Suprapubic skin (tissue), 4 donors: ENCODE measurements at places on chromosomes 6 and 20.

DNA sequence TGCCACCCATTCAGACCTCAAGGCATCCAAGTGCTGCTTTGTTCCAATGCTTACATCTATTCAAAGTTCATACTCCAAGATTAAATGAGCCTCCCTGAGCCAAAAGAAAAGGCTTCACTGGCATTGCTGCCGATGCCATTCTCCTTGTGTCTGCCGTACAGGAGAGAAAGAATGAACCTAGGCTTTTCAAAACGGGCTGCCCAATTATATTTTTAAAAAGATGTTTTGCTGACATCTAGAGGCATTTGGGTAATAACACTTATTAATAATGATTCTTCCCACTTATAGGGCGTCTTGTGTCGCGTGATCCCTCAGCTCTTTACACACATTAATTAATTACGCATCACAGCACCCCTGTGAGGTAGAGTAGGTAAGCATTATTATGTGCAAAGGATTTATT, 545.6 kb downstream of the PKHD1 start:
- no peak overlapping the region for H3K27ac ChIP-seq
- H3K27me3 ChIP-seq, result no peaks in the 10 kb centered on the region
- H3K36me3 ChIP-seq, result no peaks in the 10 kb centered on the region

GRCh38 chr20:54431156-54431944, 44.0 kb upstream of the DOK5 start:
- H3K27ac ChIP-seq, result no peak overlapping the region
- no peak for DNase-seq
- no peaks in the 10 kb centered on the region for H3K27me3 ChIP-seq
- H3K4me1 ChIP-seq, result no peaks in the 10 kb centered on the region

DNA sequence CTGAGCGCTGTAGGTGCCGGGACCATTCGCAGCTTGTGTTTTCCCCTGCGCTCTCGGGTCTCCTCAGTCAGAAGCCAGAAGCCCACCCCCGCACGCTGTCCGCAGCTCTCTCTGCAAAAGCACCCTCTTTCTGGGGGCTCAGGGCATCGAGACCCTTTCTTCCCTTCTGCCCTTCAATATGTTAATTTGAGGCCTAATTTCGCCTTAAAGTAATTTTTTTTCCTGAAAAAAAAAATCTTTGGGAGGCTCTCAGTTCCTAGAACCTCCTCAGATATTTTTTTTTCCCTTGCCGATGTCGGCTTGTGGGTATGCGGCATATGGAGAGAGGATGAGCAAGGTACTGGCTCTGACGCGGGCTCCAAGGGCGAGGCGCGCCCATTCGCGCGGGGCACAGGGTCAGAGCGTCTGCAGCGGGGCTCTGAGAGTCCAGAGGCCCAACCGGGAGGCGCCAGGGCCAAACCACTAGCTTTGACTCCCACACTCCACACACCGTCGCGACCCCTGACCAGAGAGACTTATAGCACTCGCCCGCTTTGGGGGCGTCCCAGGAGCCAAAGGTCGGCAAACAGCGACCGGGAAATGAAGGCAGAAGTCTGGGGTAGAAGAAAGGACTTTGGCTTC, 893 bp downstream of the PRDM13 start:
- H3K27ac ChIP-seq, result no peak overlapping the region
- DNase-seq, result no peak
- H3K4me1 ChIP-seq, result peaks cover 45% of the 10 kb centered on the region
- H3K36me3 ChIP-seq, result no peaks in the 10 kb centered on the region

- no peak overlapping the region for H3K4me3 ChIP-seq
- DNase-seq, result no peak
- H3K4me1 ChIP-seq, result no peaks in the 10 kb centered on the region
- H3K36me3 ChIP-seq, result no peaks in the 10 kb centered on the region
These were observed 429.1 kb downstream of the HTR1B start for GRCh38 chr6:77034161-77034560.

DNA sequence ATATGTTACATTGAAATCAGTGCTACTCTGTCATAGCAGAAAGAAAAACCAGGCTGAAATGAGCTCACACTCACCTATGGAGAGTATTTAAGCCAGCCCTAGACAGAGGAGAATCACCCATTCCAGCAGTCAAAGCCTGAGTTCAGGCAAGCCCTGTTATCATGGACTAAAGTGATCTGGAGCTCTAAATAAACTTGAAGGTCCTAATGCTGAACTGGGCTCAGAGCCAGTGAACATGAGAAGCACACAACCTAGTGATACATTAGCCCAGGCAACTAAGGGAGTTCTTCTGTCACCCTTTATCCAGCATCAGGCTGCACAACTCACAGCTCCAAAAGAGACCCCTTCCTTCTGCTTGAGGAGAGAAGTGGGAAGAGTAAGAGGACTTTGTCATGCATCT, 425.0 kb downstream of the COL12A1 start:
- H3K4me1 ChIP-seq, result peaks cover 3% of the 10 kb centered on the region
- no peaks in the 10 kb centered on the region for H3K36me3 ChIP-seq
- H3K27ac ChIP-seq, result no peak overlapping the region
- DNase-seq, result no peak
- H3K27me3 ChIP-seq, result no peaks in the 10 kb centered on the region

GRCh38 chr6:83827050-83827449, 26.1 kb upstream of the RIPPLY2 start:
- no peaks in the 10 kb centered on the region for H3K27me3 ChIP-seq
- no peak for DNase-seq
- no peaks in the 10 kb centered on the region for H3K4me1 ChIP-seq
- no peak overlapping the region for H3K4me3 ChIP-seq

DNA sequence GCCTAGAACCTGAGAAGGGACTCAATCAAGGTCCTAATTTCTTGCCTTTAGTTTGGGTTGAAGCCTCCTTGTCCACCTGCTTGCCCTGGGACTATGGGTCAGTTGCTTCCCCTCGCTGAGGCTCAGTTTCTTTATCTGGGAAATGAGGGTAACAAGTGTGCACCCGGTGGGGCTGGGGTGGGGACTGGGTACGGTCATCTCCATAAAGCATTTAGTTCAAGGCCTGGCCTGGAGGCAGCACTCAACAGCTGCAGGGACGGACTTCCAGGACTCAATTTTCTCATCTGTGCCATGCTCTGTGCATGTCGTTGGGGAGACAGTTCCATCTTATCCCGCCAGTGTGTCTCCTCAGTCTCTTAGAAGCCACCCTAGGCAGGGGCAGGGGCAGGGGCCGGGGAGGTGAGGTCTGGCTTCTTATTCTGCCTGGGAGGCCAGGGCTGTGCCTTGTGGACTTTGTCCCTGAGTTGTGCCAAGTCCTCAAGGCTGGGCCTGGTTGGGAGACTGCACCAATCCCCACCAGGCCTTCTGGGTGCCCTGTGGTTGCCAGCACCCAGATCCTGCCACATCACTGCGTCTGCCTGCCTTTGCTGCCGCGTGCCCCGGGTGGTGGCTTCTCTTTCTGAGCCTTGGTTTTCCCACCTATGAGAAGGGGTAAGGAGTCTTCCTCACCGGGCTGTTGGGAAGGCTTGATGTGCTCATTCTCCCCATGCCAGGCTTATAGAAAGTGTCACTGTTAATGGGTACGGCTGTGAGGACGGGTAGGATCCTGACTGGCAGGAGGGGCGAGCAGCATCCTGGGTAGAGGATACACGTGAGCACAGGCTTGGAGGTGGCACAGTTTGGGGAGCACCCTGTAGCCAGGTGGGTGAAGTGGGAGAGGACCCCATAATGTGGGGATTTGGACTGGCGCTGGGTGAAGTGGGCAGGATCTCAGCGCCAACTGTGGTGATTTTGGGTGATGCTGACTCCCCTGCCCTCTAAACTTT, 8.6 kb downstream of the SRC start:
- H3K27ac ChIP-seq, result no peak overlapping the region
- H3K36me3 ChIP-seq, result no peaks in the 10 kb centered on the region
- DNase-seq, result no peak
- H3K4me1 ChIP-seq, result peaks cover 54% of the 10 kb centered on the region

- no peaks in the 10 kb centered on the region for H3K36me3 ChIP-seq
- H3K4me3 ChIP-seq, result no peak overlapping the region
- DNase-seq, result peak; percentile 45
- no peaks in the 10 kb centered on the region for H3K4me1 ChIP-seq
These were observed 22.0 kb upstream of the MAS1L start for GRCh38 chr6:29509711-29510110.

GRCh38 chr6:140979642-140980091, 1153.1 kb upstream of the GJE1 start:
- H3K36me3 ChIP-seq, result no peaks in the 10 kb centered on the region
- H3K27ac ChIP-seq, result peak overlapping the region; percentile 74
- no peak for DNase-seq
- peaks cover 15% of the 10 kb centered on the region for H3K4me1 ChIP-seq
- no peaks in the 10 kb centered on the region for H3K27me3 ChIP-seq
- no peak overlapping the region for H3K4me3 ChIP-seq

DNA sequence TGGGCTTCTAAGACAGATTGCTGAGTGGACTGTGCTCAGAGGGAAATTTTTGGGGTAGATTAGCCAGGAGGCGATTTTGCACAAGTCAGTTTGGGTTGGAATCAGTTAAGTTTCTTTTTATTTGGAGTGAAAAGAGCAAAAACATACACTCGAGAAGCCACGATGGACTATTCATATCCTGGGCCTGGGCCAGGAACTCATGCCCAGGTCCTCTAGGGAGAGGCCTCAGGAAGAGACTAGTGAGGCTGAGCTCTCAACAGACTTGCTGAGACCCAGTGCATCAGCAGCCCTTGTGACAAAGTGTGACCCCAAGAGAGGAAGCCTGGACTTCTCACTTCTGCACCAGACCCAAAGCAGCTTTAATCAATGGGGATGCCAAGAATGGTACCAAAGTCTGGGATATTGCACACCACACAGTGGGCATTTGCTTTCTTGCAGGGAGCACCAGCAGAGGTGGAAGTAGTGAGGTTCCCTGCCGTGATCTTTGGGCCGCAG, 61.6 kb upstream of the MAFB start:
- no peak for DNase-seq
- no peaks in the 10 kb centered on the region for H3K27me3 ChIP-seq
- H3K27ac ChIP-seq, result no peak overlapping the region
- no peaks in the 10 kb centered on the region for H3K36me3 ChIP-seq

GRCh38 chr20:23663180-23663579, 25.4 kb upstream of the CST3 start:
- DNase-seq, result no peak
- H3K36me3 ChIP-seq, result no peaks in the 10 kb centered on the region

- DNase-seq, result no peak
- no peak overlapping the region for H3K4me3 ChIP-seq
- no peaks in the 10 kb centered on the region for H3K4me1 ChIP-seq
- no peak overlapping the region for H3K27ac ChIP-seq
These were observed 375.6 kb downstream of the KIF16B start for GRCh38 chr20:16197696-16198095.

DNA sequence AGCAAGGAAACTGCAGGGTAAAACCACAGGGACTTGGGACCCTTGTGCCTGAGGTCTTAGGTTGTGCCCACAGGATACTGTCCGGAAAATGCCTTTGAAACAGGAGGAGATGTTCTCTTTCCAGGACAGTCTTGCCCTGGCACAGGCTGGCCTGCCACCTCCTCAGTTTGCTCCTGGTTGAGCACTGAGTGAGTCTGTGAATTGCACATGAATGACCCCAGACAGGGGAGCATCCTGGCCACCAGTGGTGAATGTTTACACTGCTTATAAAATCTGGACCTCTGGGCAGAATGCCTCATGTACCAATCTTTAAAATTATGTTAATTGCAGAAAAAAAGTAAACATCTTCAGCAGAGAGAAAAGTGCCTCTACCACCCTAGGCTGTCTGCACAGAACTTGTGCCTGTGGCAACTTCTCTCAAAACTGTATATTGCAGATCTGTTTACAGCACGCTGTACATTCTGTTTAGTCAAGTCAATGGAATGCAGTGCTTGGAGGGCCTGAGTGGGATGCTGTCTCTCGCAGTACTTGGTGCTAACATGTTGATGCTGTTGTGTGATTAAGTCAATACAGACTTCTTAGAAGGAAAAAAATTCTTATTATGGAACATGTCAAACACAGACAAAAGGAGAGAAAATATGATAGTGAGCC, 242.1 kb downstream of the SOD2 start:
- no peaks in the 10 kb centered on the region for H3K36me3 ChIP-seq
- no peaks in the 10 kb centered on the region for H3K4me1 ChIP-seq
- no peaks in the 10 kb centered on the region for H3K27me3 ChIP-seq
- H3K4me3 ChIP-seq, result no peak overlapping the region
- DNase-seq, result no peak

GRCh38 chr20:64030371-64031134, 5.4 kb upstream of the C20orf204 start:
- peaks cover 91% of the 10 kb centered on the region for H3K36me3 ChIP-seq
- DNase-seq, result no peak
- H3K4me3 ChIP-seq, result no peak overlapping the region
- no peak overlapping the region for H3K27ac ChIP-seq

- no peak for DNase-seq
- H3K27me3 ChIP-seq, result no peaks in the 10 kb centered on the region
- no peak overlapping the region for H3K4me3 ChIP-seq
- H3K36me3 ChIP-seq, result no peaks in the 10 kb centered on the region
- peak overlapping the region; percentile 87 for H3K27ac ChIP-seq
- peaks cover 37% of the 10 kb centered on the region for H3K4me1 ChIP-seq
These were observed 222.8 kb upstream of the RREB1 start for GRCh38 chr6:6884916-6885315.

DNA sequence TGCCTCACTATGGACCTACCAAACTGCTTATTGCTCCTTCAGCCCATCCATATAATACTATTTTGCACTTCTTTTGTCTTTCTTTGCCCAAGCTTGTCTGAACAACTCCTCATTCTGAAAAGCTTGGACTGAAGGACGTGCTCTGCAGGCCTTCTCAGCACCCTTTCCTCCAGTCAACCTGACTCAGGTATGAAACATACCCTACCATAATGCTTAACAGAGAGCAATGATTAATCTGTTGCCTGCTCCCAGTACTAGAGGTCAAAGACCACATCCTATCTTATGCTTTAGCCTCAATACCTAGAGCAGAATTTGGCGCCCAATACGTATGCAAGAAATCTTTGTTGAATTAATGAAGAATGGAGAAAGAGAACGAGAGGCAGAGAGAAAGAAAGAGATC, 55.2 kb downstream of the ATXN1 start:
- no peak overlapping the region for H3K4me3 ChIP-seq
- H3K27ac ChIP-seq, result no peak overlapping the region
- H3K36me3 ChIP-seq, result no peaks in the 10 kb centered on the region
- H3K27me3 ChIP-seq, result no peaks in the 10 kb centered on the region

GRCh38 chr6:127458222-127458621, 967 bp downstream of the KIAA0408 start:
- H3K4me3 ChIP-seq, result peak overlapping the region; percentile 26
- DNase-seq, result no peak
- peak overlapping the region; percentile 84 for H3K27ac ChIP-seq
- H3K4me1 ChIP-seq, result peaks cover 29% of the 10 kb centered on the region
- H3K36me3 ChIP-seq, result no peaks in the 10 kb centered on the region
- no peaks in the 10 kb centered on the region for H3K27me3 ChIP-seq

GRCh38 chr6:149468179-149468578, 16.6 kb downstream of the ZC3H12D start:
- H3K4me1 ChIP-seq, result peaks cover 7% of the 10 kb centered on the region
- DNase-seq, result no peak
- H3K36me3 ChIP-seq, result no peaks in the 10 kb centered on the region

- DNase-seq, result no peak
- no peaks in the 10 kb centered on the region for H3K36me3 ChIP-seq
- no peak overlapping the region for H3K4me3 ChIP-seq
- no peaks in the 10 kb centered on the region for H3K27me3 ChIP-seq
- no peak overlapping the region for H3K27ac ChIP-seq
These were observed 214.3 kb upstream of the RSPO3 start for GRCh38 chr6:126904176-126904575.
